Omental fat pad (tissue), 4 donors: ENCODE measurements at places on chromosomes 3 and 15.

GRCh38 chr3:110454066-110454465 is 617.5 kb upstream of the NECTIN3 start:
- DNase-seq: no peak

DNA sequence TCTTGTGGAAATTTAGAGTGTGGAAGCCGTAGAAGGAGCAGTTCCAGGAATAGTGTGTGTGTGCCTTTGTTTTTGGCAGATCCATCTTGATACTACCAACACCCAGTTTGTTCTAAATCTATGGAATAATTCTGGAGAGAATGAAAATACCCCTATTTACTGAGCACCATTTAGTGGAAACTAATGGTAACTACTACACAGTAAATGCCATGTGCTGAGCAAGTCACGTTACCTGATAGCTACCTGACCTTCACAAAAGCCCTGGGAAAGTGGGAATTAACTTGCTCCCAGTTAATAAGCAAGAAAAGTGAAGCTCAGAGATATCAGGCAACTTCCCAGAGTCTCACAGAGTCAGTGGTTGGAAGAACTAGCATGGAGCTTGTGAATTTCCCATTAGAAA is 137.7 kb downstream of the ARPP21 start:
- DNase-seq: no peak

DNA sequence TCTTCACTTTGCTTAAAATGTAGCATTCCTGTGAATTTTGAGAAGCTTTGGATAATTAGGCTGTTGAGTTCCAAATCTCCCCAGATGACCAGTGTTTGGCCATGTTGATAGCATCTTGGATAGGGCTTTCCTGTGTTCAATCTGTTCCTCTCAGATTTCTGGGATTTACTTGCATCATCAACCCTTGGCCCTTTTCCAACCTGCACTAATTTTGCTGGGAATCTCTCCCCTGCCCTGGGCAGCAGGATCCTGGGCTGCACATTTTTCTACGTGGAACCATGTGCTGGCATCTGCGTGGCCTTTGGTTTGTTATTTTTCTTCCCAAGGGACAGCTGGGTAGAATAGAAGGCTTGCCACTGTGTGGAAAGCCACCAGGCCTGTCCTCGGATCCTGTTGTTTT is 75.4 kb upstream of the PLXNA1 start:
- no peak for DNase-seq

GRCh38 chr3:197750396-197750831 is 731 bp downstream of the FYTTD1 start:
- DNase-seq: peak; percentile 40
